Stomach (tissue), 19 donors: ENCODE measurements at places on chromosomes 13 and 19. TPM values are rescaled to one million over a fixed set of nuclear protein-coding genes. Genes with fewer than 3 reads are reported as not detected.

ZNF845 gene
- 10.8 TPM for total RNA-seq

- peak; percentile 82 for DNase-seq
- H3K27me3 ChIP-seq: no peaks in the 10 kb centered on the region
- H3K27ac ChIP-seq: peak overlapping the region; percentile 94
- H3K36me3 ChIP-seq: no peaks in the 10 kb centered on the region
- peak overlapping the region; percentile 46 for H3K4me3 ChIP-seq
Measured at GRCh38 chr19:18291590-18292461, 10.4 kb upstream of the JUND start.

SKA3 gene
- total RNA-seq: 1.4 TPM

GRCh38 chr13:20206698-20207235, 14.0 kb upstream of the GJB2 start:
- no peak overlapping the region for H3K27ac ChIP-seq
- no peak for DNase-seq
- H3K4me3 ChIP-seq: no peak overlapping the region
- H3K36me3 ChIP-seq: no peaks in the 10 kb centered on the region
- H3K4me1 ChIP-seq: no peaks in the 10 kb centered on the region

LRRC25 gene
- total RNA-seq: not detected

DNA sequence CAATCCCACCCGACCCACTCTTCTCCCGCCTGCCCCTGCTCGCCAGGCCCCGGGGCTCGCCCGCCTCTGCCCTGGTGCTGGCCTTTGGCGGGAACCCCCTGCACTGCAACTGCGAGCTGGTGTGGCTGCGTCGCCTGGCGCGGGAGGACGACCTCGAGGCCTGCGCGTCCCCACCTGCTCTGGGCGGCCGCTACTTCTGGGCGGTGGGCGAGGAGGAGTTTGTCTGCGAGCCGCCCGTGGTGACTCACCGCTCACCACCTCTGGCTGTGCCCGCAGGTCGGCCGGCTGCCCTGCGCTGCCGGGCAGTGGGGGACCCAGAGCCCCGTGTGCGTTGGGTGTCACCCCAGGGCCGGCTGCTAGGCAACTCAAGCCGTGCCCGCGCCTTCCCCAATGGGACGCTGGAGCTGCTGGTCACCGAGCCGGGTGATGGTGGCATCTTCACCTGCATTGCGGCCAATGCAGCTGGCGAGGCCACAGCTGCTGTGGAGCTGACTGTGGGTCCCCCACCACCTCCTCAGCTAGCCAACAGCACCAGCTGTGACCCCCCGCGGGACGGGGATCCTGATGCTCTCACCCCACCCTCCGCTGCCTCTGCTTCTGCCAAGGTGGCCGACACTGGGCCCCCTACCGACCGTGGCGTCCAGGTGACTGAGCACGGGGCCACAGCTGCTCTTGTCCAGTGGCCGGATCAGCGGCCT, 4.1 kb downstream of the LRFN3 start:
- no peak for DNase-seq
- H3K4me3 ChIP-seq: no peak overlapping the region
- H3K4me1 ChIP-seq: peaks cover 31% of the 10 kb centered on the region
- peaks cover 53% of the 10 kb centered on the region for H3K36me3 ChIP-seq
- no peak overlapping the region for H3K27ac ChIP-seq

CCDC70 gene
- not detected for total RNA-seq

ABHD17A gene
- 25.7 TPM for total RNA-seq

RGL3 gene
- 22.8 TPM for total RNA-seq

GRCh38 chr19:43806848-43807247, 4.6 kb upstream of the LYPD5 start:
- H3K27me3 ChIP-seq: no peaks in the 10 kb centered on the region
- H3K36me3 ChIP-seq: no peaks in the 10 kb centered on the region
- H3K27ac ChIP-seq: no peak overlapping the region
- no peak overlapping the region for H3K4me3 ChIP-seq
- no peaks in the 10 kb centered on the region for H3K4me1 ChIP-seq

- H3K4me3 ChIP-seq: no peak overlapping the region
- no peaks in the 10 kb centered on the region for H3K27me3 ChIP-seq
- DNase-seq: peak; percentile 16
- H3K36me3 ChIP-seq: no peaks in the 10 kb centered on the region
Measured at GRCh38 chr13:43880926-43881325, 1.2 kb downstream of the LACC1 start.

GRCh38 chr13:80173224-80173623, 167.7 kb downstream of the SPRY2 start:
- H3K4me3 ChIP-seq: no peak overlapping the region
- no peaks in the 10 kb centered on the region for H3K4me1 ChIP-seq
- no peak for DNase-seq
- H3K27me3 ChIP-seq: no peaks in the 10 kb centered on the region
- no peak overlapping the region for H3K27ac ChIP-seq

- peaks cover 5% of the 10 kb centered on the region for H3K27me3 ChIP-seq
- peak overlapping the region; percentile 64 for H3K27ac ChIP-seq
- H3K4me3 ChIP-seq: peak overlapping the region; percentile 30
- H3K4me1 ChIP-seq: peaks cover 13% of the 10 kb centered on the region
- H3K36me3 ChIP-seq: no peaks in the 10 kb centered on the region
Measured at GRCh38 chr13:113656831-113657671, 947 bp downstream of the ATP4B start.

- H3K4me1 ChIP-seq: peaks cover 6% of the 10 kb centered on the region
- no peaks in the 10 kb centered on the region for H3K36me3 ChIP-seq
- H3K27me3 ChIP-seq: no peaks in the 10 kb centered on the region
- no peak for DNase-seq
- no peak overlapping the region for H3K27ac ChIP-seq
Measured at GRCh38 chr13:44752164-44752563, 176.0 kb upstream of the TSC22D1 start.

IQCN gene
- total RNA-seq: 4.1 TPM

DNA sequence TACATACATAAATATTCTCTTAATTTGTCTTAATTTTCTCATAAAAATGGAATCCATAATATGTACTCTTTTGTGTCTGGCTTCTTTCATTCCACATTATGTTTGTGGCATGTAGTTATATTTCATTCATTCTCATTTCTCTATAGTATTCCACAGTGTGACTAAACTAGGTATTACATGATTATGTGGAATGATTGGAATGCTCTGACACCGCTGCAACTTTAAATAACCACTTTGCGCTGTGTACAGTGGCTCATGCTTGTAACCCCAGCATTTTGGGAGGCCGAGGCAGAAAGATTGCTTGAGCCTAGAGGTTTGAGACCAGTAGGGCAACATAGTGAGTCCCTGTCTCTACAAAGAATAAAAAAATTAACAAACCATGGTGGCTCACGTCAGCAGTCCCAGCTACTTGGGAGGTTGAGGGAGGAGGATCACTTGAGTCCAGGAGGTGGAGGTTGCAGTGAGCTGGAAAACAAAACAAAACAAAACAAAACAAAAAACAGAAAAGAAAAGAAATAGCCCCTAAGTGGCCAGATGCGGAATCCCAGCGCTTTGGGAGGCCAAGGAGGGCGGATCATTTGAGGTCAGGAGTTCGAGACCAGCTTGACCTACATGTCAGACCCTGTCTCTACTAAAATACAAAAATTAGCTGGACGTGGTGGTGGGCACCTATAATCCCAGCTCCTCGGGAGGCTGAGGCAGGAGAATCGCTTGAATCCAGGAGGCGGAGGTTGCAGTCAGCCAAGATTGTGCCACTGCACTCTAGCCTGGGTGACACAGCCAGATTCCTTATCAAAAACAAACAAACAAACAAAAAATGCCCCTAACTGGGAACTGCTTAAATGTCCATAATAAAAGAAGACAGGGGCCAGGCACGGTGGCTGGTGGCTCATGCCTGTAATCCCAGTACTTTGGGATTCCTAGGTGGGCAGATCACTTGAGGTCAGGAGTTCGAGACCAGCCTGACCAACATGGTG, 8.0 kb upstream of the SAE1 start:
- no peaks in the 10 kb centered on the region for H3K36me3 ChIP-seq
- no peak overlapping the region for H3K4me3 ChIP-seq
- no peak overlapping the region for H3K27ac ChIP-seq
- peaks cover 9% of the 10 kb centered on the region for H3K4me1 ChIP-seq

DNA sequence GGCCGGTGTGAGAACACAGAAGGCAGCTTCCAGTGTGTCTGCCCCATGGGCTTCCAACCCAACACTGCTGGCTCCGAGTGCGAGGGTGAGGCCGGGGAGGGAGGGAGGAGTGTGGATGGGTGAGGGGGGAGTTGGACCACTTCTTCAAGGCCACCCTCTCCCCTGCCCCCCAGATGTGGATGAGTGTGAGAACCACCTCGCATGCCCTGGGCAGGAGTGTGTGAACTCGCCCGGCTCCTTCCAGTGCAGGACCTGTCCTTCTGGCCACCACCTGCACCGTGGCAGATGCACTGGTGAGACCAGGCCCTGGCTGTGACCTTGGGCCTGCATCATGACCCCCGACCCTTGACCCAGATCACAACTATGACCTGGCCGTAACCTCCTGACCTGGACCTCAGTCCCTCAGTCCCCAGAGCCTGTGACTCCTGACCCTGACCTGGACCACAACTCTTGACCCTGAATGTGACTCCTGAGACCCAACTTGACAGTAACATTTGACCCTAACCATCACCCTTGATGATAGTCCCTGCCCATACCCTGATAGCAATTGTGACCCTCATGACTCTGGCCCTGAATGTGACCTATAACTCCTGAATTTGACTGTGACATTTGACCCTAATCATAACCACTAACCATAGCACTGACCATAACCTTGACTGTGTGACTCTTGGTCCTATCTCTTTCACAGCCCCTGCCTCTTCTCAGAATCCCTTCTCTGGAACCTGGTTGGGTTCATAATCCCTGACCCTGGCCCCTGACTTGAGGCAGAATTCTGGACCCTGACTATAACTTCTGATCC, 10.9 kb downstream of the LTBP4 start:
- peaks cover 49% of the 10 kb centered on the region for H3K4me1 ChIP-seq
- H3K27ac ChIP-seq: no peak overlapping the region
- H3K36me3 ChIP-seq: peaks cover 5% of the 10 kb centered on the region
- peaks cover 38% of the 10 kb centered on the region for H3K27me3 ChIP-seq
- no peak overlapping the region for H3K4me3 ChIP-seq

TLE6 gene
- total RNA-seq: not detected

DNA sequence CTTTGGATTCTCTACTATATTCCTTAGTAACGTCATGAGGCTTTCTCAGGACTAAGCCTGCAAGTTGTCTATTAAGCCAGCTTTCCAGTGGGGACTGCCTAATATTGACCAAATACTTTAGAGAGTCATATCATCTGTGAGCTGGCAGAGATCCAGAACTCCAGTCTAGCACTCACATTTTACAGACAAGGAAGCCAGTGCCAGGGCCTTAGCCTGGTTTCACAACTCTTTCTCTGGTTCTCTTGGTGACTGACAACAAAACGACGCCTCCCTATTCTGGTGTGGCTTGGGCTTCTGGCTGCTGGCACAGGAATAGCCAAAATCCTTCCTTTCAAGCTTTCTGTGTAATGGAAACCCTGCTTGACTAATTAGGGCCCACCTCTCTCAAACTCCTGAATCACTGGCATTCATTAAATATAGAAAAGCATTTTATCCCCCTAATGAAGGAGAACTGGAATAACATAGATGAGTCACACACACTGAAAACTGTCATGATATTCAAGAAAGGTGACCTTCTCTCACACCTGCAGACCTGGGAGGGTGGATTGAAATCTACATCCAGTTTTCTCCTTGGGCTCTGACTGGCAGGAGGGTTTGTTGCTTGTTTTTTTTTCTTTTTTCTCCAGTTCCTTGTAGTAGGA, 75.2 kb upstream of the UBL3 start:
- peaks cover 40% of the 10 kb centered on the region for H3K4me1 ChIP-seq
- no peaks in the 10 kb centered on the region for H3K27me3 ChIP-seq
- peak; percentile 95 for DNase-seq
- H3K27ac ChIP-seq: peak overlapping the region; percentile 87
- H3K4me3 ChIP-seq: no peak overlapping the region
- H3K36me3 ChIP-seq: no peaks in the 10 kb centered on the region

DNA sequence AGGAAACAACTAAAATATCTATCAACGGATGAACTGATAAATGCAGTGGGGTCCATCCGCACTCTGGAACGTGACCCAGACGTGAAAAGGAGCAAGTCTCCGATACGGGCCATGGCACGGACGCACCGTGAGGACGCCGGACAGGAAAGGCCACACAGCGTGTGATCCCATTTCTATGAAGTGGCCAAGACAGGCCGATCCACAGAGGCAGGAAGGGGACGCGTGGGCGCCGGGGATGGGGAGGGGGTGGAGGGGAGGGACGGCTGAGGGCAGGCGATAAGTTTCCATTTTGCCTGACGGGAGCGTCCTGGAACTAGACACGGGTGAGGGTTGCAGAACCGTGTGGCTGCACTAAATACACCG, 13.8 kb downstream of the SHC2 start:
- H3K36me3 ChIP-seq: no peaks in the 10 kb centered on the region
- no peak overlapping the region for H3K4me3 ChIP-seq
- DNase-seq: no peak
- H3K27ac ChIP-seq: no peak overlapping the region

- no peaks in the 10 kb centered on the region for H3K4me1 ChIP-seq
- no peak overlapping the region for H3K4me3 ChIP-seq
- no peak for DNase-seq
Measured at GRCh38 chr13:59658027-59658737, 505.5 kb downstream of the DIAPH3 start.

ICAM4 gene
- total RNA-seq: 1.9 TPM

DNA sequence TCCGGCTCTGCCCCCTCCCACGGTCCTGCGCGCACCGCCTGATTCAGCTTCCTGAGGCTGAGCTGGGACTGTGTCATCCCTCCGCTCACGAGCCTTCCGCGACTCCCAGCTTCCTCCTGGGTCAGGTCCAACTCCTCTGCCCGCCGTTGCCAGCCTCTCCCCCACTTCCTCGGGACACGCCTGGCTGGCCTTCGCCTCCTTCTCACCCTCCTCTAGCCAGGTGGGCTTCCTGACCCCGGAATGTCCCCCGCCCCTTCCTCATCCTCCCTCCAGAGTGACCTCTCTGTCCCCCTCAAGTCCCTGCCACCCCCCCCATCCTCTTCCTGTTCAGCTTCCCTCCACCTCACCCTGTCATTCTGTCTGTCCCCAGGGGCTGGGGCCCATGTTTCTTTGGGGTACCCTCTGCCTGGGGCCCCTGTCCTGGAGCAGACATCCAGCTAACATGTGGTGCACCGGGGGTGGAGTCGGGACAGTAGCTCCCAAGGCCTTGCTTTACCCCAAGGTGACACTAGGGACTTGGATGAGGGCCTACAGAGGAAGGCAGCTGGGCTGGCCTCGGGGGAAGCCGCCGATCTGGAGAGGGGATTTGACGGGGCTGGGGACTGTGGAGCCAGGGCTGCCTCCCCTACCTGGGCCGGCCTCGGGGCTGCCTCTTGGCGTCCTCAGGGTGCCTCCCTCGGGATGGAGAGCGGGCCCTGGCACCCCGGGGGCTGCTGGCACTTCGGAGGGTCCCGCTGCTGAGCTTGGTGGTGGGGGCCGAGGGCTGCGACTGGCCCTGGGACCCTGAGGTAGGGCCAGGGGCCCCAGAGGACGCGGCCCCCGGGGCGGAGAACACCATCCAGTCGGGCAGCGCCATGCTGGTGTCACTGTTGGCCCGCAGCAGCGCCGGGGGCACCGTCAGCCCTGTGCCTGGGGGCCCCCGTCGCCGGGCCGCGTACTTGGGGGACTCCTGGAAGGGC, 16.5 kb downstream of the SHANK1 start:
- H3K36me3 ChIP-seq: no peaks in the 10 kb centered on the region
- no peaks in the 10 kb centered on the region for H3K4me1 ChIP-seq
- no peak for DNase-seq
- no peak overlapping the region for H3K4me3 ChIP-seq

PLIN5 gene
- total RNA-seq: 72.9 TPM
